Fibroblast of gingiva (primary cell): ENCODE measurements at places on chromosomes 2 and 18.

- DNase-seq: peak; percentile 84
These were observed 2.0 kb downstream of the FMNL2 start for GRCh38 chr2:152336854-152337510.

GRCh38 chr2:57892920-57893319 lies 153.7 kb upstream of the VRK2 start:
- no peak for DNase-seq

DNA sequence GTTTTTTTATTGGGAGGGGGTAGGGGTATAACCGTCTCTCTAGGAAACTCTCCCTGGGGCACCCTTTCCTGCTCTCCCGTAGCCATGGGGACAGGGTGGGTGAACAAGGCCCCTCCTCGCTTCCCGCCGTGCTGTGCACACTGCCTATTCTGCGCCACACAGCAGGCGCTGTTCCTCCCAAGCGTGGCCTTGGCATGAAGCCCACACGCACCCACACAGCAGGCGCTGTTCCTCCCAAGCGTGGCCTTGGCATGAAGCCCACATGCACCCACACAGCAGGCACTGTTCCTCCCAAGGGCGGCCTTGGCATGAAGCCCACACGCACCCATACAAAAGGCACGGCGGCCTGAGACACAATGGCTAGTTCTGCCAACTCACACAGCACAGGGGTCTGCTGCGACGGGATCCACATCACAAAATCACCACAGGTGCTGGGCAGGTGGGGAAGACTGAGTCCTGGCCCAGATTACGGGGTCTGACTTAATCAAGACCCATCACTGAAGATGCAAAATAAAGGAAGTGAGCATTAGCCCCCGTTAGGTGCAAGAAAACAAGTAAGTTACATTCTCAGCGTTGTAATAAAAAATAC lies 46.6 kb upstream of the TPO start:
- no peak for DNase-seq

- no peak for DNase-seq
These were observed 185.6 kb downstream of the RTP5 start for GRCh38 chr2:242054881-242055801.

DNA sequence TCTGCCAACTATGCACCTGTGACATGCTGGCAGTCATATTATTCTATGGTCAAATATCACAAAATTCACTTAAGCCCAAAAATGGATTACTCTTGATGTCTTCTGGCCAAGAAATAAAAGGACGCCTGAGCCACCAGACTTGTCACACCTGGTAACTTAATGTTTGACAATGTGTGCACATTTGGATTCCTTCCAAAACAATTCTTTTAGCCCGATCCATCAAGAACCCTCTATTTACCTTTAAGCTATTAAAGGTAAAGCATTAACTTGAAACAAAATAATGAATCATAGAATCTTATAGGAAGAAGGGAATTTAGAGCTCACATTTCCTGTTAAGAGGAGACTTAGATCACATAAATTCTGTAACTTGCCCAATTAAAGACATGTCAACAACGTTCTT lies 46.5 kb upstream of the NFU1 start:
- no peak for DNase-seq

DNA sequence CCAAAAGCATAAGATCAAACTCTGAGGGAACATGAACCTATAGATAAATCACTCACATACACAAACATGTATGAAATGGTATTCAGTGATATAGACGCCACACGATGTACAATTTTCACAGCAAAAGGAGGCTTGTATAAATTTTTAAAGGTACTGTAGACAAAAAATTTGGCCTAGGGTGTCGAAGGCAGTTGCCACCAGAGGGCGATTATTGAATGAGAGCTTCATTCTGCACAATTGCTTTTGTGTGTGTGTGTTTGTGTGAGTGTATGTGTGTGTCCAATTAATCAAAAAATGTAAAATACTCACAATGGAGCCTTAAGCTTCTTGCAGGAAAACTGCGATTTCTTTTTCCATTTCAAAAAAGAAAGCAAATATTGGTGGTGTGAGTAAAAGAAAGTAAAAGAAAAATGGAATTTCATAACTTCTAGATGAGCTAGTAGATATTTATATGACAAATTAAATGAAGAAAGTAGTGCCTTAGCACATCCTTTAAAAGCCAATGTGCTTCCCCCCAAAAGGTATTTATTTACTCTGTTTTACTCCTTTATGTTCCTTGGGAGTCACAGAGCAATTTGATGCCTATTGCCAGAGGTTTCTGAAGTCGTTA lies 800.1 kb downstream of the SATB2 start:
- no peak for DNase-seq

DNA sequence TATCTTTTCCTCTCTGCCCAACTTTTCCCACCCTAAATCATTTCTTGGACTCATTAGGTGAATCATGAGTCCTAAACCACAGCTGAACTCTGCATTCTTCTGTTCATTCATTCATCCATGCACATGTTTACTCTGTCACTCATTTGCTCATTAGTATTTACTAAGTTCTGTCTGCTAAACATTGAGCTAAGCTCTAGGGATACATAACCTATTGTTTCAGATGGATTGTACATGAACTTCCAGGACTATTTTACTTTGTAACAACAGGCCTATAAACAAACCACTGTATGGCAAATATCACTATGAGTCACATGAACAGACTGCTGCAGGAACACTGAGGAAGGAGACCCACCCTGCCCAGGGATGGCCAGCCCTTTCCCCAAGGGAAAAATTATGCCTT lies 14.6 kb upstream of the DYNC2LI1 start:
- peak; percentile 61 for DNase-seq

DNA sequence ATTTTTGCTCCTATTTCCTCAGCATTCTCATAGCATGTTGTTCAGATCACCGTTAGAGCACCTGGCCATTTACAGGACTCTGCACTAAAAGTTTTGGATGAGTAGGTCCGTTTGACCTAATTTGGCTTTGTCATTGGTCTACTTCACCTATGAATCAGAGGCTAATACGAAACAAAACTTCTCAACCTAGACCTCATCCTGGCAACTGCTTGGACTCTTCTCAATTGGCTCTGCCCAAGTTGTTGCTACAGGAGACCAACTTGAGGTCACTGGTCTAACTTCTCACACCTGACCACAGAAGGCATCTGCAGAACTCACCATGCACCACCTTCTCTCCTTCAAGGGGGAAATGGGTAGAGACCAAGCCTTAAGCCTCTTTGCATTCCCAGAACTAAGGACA lies 663.7 kb downstream of the PLCL1 start:
- DNase-seq: no peak

- no peak for DNase-seq
These were observed 181.6 kb upstream of the PXDN start for GRCh38 chr2:1925928-1926327.

GRCh38 chr18:79427368-79428225 lies 31.9 kb downstream of the NFATC1 start:
- no peak for DNase-seq

DNA sequence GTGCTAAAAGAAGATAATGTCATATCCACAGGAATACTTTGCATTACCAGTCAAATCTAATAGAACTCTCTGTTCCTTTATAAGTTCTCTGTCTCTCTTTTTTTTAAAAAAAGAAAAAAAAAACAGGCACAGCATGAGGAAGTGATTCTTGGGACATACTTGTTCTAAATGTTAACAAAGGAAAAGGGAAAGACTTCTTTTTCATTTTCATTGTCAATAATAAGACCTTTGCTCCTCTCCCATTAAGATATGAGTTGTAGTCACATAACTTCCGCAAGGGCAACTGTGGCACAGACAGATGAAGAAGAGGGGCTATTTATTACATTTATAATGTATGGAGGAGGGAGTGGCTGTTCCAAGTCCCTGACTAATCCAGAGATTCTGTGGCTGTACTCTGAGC lies 4.7 kb downstream of the CD302 start:
- no peak for DNase-seq

DNA sequence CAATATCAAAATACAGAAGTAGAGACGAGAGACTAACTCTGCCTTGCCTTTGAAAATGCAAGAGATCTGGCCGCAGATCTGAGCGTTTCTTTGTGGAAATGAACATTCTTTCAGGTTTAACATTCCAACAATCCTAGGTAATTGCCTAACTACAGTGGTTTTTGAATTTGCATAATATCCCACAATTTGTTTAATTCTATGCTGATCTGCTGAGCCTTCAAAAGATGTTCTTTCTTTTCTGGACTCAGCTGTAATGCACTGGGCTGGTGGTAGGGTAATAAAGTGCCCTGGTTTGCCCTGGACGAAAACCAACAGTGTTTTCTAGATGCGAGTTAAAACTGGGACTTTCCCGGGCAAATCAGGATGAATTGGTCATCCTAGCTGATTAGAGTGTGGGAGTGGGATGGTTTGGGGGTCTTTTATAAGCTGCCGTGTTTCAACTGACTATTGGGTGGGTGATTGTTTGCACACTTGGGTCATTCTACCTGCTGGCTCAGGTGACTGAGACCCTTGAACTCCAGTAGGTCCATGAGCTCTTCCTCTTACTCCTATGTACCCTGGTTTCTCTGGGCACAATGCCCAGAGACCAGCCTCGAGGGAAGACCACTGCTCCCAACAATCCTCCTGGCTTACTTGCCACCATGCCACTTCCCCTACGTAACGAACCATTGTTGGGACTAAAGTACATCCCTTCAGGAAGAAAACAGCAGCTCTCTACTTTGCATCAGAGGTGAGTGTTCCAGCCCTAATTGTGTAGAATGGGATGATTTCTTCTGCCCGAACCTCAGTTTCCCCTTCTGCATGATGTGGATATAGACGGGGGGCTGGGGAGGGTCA lies 3.4 kb upstream of the PAX8 start:
- no peak for DNase-seq

GRCh38 chr18:75041586-75041985 lies 167.4 kb downstream of the PTGR3 start:
- DNase-seq: peak; percentile 7

DNA sequence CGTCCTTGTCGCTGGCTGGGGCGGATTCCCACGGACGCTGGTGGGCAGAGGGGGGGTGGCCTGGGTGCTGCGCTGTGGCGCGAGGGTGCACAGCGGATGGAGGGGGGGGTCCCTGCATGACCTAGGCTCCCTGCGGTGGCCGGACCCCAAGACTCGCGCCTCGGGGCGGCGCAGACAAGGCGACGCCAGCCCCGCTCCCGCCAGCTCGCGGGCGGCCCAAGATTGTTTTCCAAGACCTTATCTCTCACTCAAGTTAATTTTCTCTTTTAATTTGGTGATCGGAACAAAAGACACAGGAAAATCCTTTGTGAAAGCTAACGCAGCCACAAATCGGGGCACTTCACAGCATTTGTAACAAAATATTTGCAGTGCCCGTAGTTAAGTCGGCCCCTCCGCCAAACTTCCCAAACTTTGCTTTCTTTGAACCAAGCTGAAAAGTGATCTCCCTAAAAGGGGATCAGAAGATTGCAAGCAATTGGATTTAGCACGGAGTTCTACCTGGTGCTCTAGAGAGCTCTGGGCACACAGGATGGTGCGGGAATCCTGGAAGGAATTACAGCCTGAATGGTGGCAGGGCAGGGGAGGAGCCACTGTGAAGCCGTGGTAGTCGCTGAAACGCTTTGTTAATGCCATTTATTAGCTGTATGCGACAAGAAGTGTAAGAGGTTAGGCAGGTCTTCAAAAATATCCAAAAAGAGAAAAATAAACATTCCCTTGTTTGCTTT lies 4.8 kb upstream of the ID2 start:
- DNase-seq: no peak

DNA sequence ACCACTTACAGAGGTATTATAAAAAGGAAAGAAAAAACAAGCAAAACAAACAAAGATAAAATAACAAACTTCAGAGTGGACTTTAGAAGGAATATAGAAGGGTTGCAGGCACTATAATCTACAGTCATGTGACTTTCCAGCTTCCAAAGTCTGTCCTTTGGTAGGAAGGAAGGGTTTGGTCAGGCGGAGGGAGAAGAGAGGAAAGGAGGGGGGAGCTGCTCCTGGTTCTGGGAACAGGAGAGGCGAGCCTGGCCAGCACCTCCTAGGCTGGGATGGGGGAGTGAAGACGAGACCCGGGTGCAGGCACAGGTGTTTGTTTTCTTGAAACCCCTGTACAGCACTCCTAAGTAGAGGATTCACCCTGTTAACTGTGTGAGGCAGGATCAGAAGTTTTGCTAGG lies 53.8 kb upstream of the GATA6 start:
- DNase-seq: no peak

GRCh38 chr2:184201246-184201645 lies 397.1 kb upstream of the ZNF804A start:
- DNase-seq: no peak

- peak; percentile 28 for DNase-seq
These were observed 253.6 kb downstream of the PRKCE start for GRCh38 chr2:45904946-45905631.

- no peak for DNase-seq
These were observed 293.7 kb downstream of the BCL11A start for GRCh38 chr2:60259781-60260180.

DNA sequence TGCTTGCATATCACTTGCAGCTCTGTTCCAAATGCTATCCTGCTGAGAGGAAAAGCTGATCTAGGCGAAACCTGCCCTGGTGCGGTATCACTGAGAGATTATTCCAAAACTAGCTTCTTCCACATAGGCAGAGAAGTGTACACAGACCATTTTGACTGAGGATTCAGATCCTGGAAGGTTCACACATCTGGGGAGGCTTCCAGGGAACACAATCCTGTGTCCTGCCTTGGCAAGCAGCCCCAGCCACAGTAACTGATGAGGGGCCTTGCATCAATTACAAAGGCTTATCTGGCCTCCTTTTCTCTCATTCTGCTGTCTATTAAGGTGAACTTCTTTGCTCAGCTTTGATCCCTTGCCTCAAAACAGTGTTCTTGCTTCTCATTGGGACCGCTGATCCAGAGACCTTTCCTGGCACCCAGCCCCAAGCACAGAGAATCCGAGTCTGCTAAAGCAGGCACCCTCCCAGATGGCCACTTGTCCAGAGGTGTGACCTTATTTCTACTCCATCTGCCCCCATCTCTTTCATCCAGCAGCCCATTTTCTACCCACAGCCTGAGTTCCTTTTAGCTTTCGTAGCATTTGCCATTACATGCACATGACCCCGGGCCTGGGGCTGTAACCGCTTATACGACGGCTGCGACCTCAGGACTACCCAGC lies 52.3 kb upstream of the ZFP36L2 start:
- no peak for DNase-seq

GRCh38 chr2:151927501-151928221 lies 99.4 kb upstream of the ARL5A start:
- DNase-seq: no peak

DNA sequence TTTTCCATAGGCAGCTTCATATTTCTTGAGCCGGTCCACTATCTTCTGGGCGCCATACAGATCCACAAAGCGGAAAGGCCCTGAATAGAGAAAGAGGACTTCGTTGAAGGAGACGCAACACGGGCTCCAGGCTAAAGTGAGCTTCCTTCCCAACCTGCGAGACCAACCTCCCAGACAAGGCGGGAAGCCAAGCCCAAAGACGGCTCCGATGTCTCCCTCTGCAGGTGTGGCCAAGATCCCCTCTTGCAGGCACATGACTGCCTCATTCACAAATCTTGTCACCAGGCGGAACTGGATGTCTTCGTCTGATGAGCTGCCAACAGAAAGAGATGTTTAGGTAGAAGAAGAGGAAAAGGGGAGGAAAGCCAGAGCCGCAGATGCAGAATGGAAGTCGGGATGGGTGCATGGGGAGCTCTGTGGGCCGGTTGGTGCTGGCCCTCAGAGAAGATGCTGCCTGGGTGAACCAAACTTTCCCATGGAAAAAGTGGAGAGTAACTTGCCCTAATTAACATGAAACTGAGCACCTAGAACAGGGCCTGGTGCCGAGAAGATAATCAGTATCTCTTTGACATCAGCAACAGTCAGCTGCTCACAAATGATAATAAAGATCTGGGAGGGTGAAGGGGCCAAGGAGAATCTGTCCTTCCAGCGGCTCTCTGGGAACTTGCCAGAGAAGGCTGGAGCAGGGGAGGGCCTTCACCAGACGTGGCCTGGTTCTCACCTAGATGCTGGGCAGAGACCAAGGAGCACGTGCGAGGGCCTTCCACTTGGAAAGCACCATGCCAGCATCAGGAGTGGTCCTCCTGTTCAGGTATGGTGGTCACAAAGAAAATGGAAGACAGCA lies 18.6 kb downstream of the GAREM2 start:
- no peak for DNase-seq
